Stimulated activated CD8-positive, alpha-beta memory T cell treated with anti-CD3 and anti-CD28 coated beads, Interleukin-2, amount 100 ng/mL, for 1 hour (primary cell): ENCODE measurements at places on chromosomes 5 and 9.

GRCh38 chr9:105069696-105070095, 141.7 kb upstream of the ABCA1 start:
- no peak for DNase-seq

DNA sequence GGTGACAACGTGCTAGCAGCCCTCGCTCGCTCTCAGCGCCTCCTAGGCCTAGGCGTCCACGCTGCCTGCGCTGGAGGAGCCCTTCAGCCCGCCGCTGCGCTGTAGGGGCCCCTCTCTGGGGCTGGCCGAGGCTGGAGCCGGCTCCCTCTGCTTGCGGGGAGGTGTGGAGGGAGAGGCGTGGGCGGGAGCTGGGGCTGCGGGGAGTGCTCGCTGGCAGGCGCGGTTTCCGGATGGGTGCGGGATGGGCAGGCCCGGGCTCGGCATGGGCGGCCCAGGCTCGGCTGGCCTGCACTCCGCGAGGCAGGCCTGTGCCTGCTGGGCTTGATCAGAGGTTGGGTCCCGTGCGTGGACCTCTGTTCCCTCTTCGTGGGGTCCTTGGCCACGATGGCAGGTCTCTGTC, 472.6 kb downstream of the PRR16 start:
- DNase-seq: no peak

- peak; percentile 37 for DNase-seq
Measured at GRCh38 chr5:176596689-176597416, 13.1 kb downstream of the GPRIN1 start.

DNA sequence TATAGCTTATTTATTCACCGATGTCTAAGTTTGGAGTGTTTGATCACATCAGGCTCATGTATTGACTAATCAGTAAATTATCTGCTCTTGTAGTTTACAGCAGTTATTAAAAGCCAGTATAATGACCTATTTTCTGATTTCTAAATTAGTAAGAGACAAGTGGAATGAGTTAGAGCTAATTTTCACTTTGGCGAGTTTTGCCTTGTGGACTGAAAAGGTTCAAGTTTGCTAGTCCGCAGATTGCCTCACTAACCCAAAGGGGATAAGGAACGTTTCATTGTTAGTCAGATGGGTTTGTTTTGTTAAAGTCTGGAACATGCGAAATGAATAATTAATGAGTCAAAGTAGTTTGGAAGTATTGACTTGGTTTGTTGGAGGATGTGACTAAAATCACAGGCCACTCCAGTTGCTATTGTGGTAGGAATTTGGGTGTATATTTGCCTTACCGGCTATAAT, 40.1 kb downstream of the SMARCA2 start:
- DNase-seq: no peak

- DNase-seq: no peak
Measured at GRCh38 chr5:52339285-52339684, 448.4 kb upstream of the ITGA1 start.

DNA sequence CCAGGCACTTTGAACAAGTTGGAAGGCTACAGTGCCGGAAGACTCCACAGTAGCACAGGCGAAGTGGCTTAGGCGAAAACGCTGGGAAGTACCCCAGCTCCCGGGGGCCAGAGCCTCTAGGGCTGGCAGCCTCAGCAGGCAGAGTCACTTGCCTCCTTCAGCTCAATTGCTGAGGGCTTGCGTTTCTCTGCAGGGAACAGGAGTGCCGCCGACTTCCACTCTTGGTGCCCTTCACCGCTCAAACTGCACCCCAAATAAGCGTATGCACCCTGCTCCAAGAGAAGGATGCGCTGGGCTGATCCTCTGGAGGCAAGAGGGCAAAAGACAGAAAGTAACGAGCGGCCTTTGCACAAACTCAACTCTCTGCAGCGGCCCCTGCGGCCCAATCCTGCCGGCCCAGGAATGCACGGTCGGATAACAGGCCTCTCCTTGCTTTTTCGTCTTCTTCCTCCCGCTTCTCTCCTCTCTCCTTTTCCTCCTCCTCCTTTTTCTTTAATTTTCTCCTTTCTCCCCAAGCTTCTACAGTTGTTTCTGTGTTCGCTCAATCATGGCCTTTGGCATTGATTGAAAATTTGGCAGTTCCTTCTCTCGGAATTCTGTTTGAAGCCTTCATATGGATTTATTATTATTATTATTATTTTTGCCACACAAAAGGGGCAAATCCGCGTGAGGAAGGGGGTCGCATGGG, 1.1 kb upstream of the S1PR3 start:
- no peak for DNase-seq
